ENCODE measurements at places on chromosomes 5 and 9. TPM values are rescaled to one million over a fixed set of nuclear protein-coding genes. Genes with fewer than 3 reads are reported as not detected.
A peak's percentile ranks its signal among the peaks of the same experiment; 100 is the strongest.

GRCh38 chr5:119275146-119275545, 80.7 kb upstream of the TNFAIP8 start:
- no peak for DNase-seq
- H3K4me1 ChIP-seq, result no peaks in the 10 kb centered on the region
- no peak overlapping the region for H3K4me3 ChIP-seq
- no peak overlapping the region for H3K27ac ChIP-seq
- no peaks in the 10 kb centered on the region for H3K27me3 ChIP-seq

DNA sequence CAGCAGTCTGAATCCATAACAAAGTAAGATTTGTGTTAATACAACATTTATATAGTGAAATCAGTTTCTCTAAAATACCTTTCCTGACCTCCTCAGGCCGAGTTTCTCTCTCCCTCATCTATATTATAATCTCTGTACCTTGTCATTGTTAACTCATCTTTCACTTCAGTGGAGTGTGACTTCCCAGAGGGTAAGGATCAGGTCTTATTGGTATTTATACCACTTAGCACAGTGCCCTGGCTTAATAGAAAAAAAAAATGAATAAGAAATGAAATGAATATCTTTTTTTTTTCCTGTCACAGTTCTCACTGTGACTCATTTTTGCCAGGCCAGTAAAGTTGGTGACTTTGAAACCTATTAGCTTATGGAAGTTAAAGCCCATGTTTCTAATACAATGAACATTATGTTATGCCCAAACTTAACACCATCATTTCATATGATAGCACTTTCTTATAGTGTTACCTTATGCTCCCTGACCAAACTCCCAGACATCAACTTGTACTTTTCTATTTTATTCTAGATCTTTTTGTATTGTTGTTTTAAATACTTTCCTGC, 90.1 kb downstream of the NR3C1 start:
- no peak overlapping the region for H3K27ac ChIP-seq
- no peaks in the 10 kb centered on the region for H3K36me3 ChIP-seq
- no peaks in the 10 kb centered on the region for H3K4me1 ChIP-seq

- H3K27me3 ChIP-seq, result no peaks in the 10 kb centered on the region
- H3K4me1 ChIP-seq, result no peaks in the 10 kb centered on the region
Observed at GRCh38 chr5:34751807-34752736, 86.9 kb upstream of the TTC23L start.

DNA sequence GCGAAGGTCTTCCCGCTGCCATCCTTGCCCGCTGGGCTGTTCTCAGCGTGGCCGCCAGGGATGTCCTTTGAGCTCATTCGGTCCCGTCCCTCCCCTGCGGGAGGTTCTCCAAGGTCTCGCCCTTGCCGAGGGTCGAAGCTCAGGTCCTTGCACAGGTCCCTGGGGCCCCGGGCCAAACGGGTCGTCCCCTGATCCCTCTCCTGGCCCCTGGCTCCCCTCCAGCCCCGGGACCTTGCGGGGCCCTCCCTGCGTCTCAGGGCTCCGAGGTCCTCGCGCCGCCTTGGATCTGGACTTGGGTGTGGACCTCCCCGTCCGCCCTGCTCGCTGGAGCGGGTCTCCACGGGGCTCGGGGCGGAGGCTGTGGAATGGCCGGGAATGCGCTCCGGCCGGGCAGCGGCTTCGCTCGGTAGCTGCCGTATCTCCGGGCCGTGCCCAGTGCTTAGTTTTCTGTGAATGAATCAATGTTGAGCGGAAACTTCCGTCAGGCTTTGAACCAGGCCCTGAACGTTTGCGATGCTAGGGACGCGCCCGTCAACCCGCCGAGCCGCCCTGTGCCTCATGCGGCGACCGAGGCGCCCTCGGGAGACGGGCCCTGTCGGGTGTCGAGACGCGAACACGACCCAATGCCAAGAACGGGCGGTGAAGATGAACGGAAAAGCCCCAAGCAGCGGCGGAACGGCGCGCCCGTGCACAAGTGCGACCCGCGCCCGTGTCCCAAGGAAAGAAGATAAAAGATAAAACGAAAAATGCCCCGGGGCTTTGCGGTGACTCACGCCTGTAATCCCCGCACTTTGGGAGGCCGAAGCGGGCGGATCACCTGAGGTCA, 780 bp downstream of the RNU6ATAC start:
- no peak overlapping the region for H3K27ac ChIP-seq
- peaks cover 4% of the 10 kb centered on the region for H3K36me3 ChIP-seq
- no peak for DNase-seq
- H3K4me3 ChIP-seq, result no peak overlapping the region
- peaks cover 7% of the 10 kb centered on the region for H3K4me1 ChIP-seq
- no peaks in the 10 kb centered on the region for H3K27me3 ChIP-seq

DNA sequence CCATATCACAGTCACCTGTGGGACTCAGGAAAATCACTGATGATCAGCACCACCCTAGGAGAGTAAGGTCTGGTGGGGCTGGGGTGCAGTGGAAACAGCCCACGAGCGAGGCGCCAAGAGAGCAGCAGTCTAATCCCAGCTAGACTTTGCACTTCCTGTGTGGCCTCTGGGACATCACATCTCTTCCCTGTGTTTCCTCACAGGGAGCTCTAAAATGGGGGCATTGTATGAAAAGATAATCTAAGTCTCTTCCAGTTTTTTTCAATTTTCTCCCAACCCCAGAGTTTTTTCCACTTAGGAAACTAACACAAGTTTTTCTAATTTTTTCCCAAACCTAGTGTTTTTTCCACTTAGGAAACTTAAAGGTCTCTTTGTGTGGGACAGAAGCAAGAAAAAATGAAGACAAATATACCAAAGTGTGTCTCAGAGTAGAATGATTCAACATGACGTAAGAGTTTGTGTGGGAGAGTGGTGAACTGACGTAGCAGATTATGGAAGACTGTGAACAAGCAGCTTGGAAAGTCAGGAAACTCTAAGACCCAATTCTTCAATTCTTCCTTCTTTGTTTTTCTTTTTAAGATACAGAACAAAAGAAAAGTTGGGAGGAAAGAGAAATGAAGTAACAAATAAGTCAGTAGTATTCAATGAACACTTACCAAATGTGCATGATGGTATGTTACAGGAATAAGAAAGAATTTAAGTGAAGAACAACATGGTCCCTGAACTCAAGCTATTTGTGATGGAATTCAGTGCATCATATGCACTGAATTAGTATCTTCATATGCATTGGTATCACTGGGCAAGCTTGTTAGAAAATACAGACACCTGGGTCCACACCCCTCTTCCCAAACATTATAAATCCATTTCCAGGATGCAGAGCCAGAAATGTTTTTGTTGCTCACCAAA, 51.3 kb downstream of the LHFPL2 start:
- H3K4me3 ChIP-seq, result no peak overlapping the region
- H3K36me3 ChIP-seq, result no peaks in the 10 kb centered on the region
- H3K4me1 ChIP-seq, result no peaks in the 10 kb centered on the region
- H3K27me3 ChIP-seq, result no peaks in the 10 kb centered on the region
- no peak overlapping the region for H3K27ac ChIP-seq
- DNase-seq, result no peak

GRCh38 chr9:132943651-132944293, 644 bp downstream of the TSC1 start:
- H3K4me3 ChIP-seq, result peak overlapping the region; percentile 91
- DNase-seq, result no peak
- H3K36me3 ChIP-seq, result no peaks in the 10 kb centered on the region
- peak overlapping the region; percentile 100 for H3K27ac ChIP-seq
- H3K27me3 ChIP-seq, result no peaks in the 10 kb centered on the region
- peaks cover 10% of the 10 kb centered on the region for H3K4me1 ChIP-seq

GRCh38 chr5:177440211-177440989, 6.2 kb upstream of the PRR7 start:
- H3K4me1 ChIP-seq, result peaks cover 12% of the 10 kb centered on the region
- DNase-seq, result no peak
- H3K36me3 ChIP-seq, result peaks cover 3% of the 10 kb centered on the region
- H3K27me3 ChIP-seq, result no peaks in the 10 kb centered on the region

DNA sequence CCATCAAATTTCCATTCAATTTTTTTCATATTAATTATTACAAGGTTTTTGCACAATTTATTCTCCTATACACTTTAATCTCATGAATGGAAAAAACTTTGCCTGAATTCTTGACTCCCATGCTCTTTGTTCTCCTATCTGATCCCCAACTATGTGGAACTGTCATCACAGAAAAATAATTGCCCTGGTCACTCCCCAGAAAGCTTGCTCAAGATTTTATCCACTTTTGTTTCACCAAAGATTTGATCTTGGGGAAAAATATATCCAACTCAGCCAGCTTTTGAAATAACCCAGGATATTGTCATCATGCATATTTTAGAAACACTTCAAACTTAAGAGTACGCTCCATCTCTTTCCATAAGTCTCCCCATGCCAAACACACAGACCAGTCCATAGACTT, 77.7 kb upstream of the PPP2R2B start:
- H3K27ac ChIP-seq, result no peak overlapping the region
- no peak overlapping the region for H3K4me3 ChIP-seq
- DNase-seq, result no peak
- H3K36me3 ChIP-seq, result no peaks in the 10 kb centered on the region

DNA sequence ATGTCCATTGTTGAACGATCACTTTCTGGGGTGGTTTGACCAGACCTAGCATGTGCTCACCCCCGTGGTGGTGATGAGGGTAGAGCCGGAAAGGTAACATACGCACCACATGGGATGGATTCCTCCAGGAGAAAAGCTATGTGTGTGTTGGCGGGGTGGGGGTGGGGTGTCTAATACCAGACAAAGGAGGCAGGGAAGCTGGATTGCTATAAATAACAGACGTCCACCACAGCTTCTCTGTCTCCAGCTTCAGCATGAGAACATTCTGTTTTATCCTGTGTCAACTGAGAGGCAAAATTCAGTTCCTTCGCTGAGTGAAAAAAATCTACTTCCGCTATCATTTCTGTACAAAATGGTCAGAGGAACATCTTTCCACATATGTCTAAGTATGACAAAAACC, 151.0 kb downstream of the PCSK1 start:
- no peaks in the 10 kb centered on the region for H3K27me3 ChIP-seq
- H3K4me1 ChIP-seq, result peaks cover 4% of the 10 kb centered on the region
- no peak overlapping the region for H3K4me3 ChIP-seq
- DNase-seq, result no peak
- H3K27ac ChIP-seq, result no peak overlapping the region
- no peaks in the 10 kb centered on the region for H3K36me3 ChIP-seq

DNA sequence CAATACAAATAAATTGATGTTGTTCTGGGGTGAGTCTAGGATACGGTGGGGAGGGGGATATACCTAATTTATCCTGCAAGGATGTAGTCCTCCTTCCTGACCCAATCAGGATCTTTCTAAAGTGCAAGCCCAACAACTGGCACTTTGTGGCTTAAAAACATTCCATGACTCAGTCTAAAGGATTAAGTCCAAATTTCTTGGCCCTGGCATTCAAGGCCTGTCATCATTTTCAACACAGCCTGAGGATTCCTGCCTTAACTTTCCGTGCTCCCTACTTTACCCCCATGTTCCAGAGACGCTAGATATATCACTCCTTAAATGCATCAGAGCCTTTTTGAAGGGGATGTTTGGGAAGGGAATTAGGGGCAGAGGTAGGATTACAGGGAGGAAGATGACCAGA, 1.0 kb downstream of the FAM221B start:
- no peak overlapping the region for H3K4me3 ChIP-seq
- no peak for DNase-seq
- H3K36me3 ChIP-seq, result no peaks in the 10 kb centered on the region
- no peak overlapping the region for H3K27ac ChIP-seq
- H3K4me1 ChIP-seq, result peaks cover 9% of the 10 kb centered on the region

DNA sequence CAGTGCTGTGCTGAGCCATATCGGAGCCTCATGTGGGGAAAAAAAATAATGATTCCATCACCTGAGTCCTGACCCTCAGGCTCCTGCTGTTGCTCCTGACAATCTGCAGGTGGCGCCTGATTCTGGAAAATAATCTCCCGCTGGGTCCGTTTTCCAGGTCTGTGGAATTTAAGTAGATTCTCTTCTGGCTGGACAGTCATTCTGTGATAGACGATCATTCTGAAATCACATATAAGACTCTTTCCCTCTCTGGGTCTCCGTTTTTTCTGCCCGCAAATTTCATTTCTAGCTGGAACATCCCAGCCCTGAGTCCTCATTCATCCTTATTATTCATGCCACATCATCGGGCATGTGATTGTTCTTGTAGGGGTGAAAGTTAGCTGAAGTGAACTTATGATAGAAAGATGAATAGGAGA, 22.1 kb upstream of the STXBP1 start:
- DNase-seq, result peak; percentile 68
- no peak overlapping the region for H3K27ac ChIP-seq
- no peaks in the 10 kb centered on the region for H3K36me3 ChIP-seq
- no peak overlapping the region for H3K4me3 ChIP-seq

- no peak overlapping the region for H3K4me3 ChIP-seq
- no peak overlapping the region for H3K27ac ChIP-seq
- H3K4me1 ChIP-seq, result no peaks in the 10 kb centered on the region
- no peaks in the 10 kb centered on the region for H3K36me3 ChIP-seq
Observed at GRCh38 chr5:29930316-29930715, 1263.2 kb upstream of the CDH6 start.

- H3K4me3 ChIP-seq, result no peak overlapping the region
- no peak for DNase-seq
- H3K4me1 ChIP-seq, result no peaks in the 10 kb centered on the region
Observed at GRCh38 chr5:90854169-90854568, 295.6 kb downstream of the ADGRV1 start.

GRCh38 chr5:110817459-110817858, 78.7 kb downstream of the SLC25A46 start:
- no peaks in the 10 kb centered on the region for H3K4me1 ChIP-seq
- H3K36me3 ChIP-seq, result no peaks in the 10 kb centered on the region
- no peak for DNase-seq
- H3K27me3 ChIP-seq, result no peaks in the 10 kb centered on the region

- H3K4me1 ChIP-seq, result no peaks in the 10 kb centered on the region
- H3K27ac ChIP-seq, result no peak overlapping the region
- H3K27me3 ChIP-seq, result no peaks in the 10 kb centered on the region
- no peaks in the 10 kb centered on the region for H3K36me3 ChIP-seq
- DNase-seq, result no peak
Observed at GRCh38 chr5:172612771-172613170, 28.3 kb upstream of the NEURL1B start.

GRCh38 chr9:113298924-113299770, 4.0 kb downstream of the RNF183 start:
- H3K36me3 ChIP-seq, result no peaks in the 10 kb centered on the region
- H3K4me3 ChIP-seq, result no peak overlapping the region
- no peak for DNase-seq
- H3K27ac ChIP-seq, result no peak overlapping the region
- H3K27me3 ChIP-seq, result no peaks in the 10 kb centered on the region
- H3K4me1 ChIP-seq, result no peaks in the 10 kb centered on the region

The DRD1 gene
- 0.19 TPM for total RNA-seq

The ADCY2 gene
- 131 TPM for total RNA-seq

The SH3GL2 gene
- 4.9 TPM for total RNA-seq

The NOXA1 gene
- total RNA-seq, result 0.55 TPM

The DNAH5 gene
- total RNA-seq, result 0.50 TPM

The CER1 gene
- total RNA-seq, result 3.4 TPM

The ZNG1F gene
- total RNA-seq, result 5.3 TPM

The BAAT gene
- not detected for total RNA-seq

The MPDZ gene
- total RNA-seq, result 40.3 TPM

The PDE4D gene
- total RNA-seq, result 3.1 TPM

The ARSK gene
- 12.8 TPM for total RNA-seq

The CDH6 gene
- 1.4 TPM for total RNA-seq

The ANKDD1B gene
- total RNA-seq, result not detected

The ABL1 gene
- total RNA-seq, result 104 TPM
